ENCODE measurements at places on chromosomes 5 and 9.

GRCh38 chr5:64497386-64497785, 8.4 kb upstream of the RGS7BP start:
- no peak for DNase-seq

DNA sequence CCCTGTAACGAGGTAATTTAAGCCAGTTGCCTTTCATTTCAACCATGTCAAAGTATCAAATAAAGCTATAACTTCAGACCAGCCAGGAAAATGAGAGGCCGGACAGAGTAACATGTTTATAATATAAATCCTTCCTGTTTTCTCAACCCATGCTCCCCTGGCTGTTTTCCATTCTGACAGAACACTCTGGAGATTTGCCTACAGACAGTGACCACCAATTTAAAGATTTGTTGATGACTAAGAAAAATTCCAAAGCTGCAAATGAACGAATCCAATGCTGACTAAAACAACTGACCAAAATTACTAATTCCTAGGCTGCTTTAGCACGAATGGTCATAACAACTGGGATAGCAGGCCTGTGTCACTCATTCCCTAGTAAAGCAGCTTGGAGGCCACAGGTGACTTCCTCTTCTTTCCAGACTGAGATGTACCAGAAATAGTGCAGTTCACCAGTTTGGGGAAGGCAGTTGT, 141.4 kb downstream of the AOPEP start:
- no peak for DNase-seq

- DNase-seq: no peak
Observed at GRCh38 chr5:73088026-73088425, 32.3 kb upstream of the TMEM171 start.

DNA sequence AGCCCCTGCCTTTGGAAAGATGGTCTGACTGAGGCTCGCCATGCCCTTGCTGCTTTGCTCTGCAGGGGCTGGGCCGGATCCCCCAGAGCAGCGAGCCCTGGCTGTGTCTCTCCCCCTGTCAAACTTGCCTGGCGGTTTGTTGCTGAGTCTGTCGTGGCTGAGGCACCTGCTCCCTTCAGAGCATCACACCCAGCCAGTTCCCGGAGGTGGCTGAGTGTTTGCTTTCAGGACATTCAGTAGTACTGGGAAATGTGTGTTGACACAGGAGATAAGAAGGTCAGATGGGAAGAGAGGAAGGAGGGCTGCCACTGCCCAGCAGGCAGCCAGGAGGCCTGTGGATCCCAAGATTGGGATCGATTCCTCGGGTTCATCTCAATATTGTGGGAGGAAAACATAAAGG, 62.9 kb downstream of the GADD45G start:
- DNase-seq: no peak

- DNase-seq: no peak
Observed at GRCh38 chr5:142325725-142326479, 1.1 kb upstream of the SPRY4 start.

- no peak for DNase-seq
Observed at GRCh38 chr9:86350006-86350760, 4.0 kb downstream of the TUT7 start.

DNA sequence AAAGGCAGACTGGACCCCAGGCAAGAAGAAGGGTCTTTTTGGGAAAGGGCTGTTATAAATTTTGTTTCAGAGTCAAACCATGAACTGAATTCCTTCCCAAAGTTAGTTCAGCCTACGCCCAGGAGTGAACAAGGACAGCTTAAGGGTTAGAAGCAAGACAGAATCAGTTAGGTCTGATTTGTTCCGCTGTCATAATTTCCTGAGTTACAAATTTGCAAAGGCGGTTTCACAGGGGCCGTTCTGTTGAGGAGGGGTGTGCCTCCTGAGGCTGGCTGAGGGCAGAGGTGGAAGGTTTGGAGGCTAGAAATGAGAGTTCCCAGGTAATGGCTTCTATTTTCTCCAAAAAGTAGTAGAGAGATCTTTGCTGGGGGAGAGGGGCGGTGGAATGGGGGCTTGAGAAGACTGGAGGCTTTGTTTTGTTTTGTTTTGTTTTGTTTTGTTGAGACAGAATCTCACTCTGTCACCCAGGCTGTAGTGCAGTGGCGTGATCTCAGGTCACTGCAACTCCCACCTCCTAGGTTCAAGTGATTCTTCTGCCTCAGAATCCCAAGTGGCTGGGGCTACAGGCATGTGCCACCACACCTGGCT, 4.1 kb upstream of the CERCAM start:
- no peak for DNase-seq
